ENCODE measurements at places on chromosomes 11 and 22. TPM values are rescaled to one million over a fixed set of nuclear protein-coding genes. Genes with fewer than 3 reads are reported as not detected.

- DNase-seq, result no peak
- H3K27me3 ChIP-seq, result no peaks in the 10 kb centered on the region
- no peaks in the 10 kb centered on the region for H3K36me3 ChIP-seq
- H3K4me1 ChIP-seq, result no peaks in the 10 kb centered on the region
- H3K27ac ChIP-seq, result no peak overlapping the region
Measured at GRCh38 chr11:128409476-128409875, 177.9 kb downstream of the ETS1 start.

GRCh38 chr11:25769287-25769686 is 562.6 kb upstream of the ANO3 start:
- DNase-seq, result no peak
- no peaks in the 10 kb centered on the region for H3K27me3 ChIP-seq
- no peak overlapping the region for H3K27ac ChIP-seq
- no peaks in the 10 kb centered on the region for H3K36me3 ChIP-seq
- H3K4me3 ChIP-seq, result no peak overlapping the region

DNA sequence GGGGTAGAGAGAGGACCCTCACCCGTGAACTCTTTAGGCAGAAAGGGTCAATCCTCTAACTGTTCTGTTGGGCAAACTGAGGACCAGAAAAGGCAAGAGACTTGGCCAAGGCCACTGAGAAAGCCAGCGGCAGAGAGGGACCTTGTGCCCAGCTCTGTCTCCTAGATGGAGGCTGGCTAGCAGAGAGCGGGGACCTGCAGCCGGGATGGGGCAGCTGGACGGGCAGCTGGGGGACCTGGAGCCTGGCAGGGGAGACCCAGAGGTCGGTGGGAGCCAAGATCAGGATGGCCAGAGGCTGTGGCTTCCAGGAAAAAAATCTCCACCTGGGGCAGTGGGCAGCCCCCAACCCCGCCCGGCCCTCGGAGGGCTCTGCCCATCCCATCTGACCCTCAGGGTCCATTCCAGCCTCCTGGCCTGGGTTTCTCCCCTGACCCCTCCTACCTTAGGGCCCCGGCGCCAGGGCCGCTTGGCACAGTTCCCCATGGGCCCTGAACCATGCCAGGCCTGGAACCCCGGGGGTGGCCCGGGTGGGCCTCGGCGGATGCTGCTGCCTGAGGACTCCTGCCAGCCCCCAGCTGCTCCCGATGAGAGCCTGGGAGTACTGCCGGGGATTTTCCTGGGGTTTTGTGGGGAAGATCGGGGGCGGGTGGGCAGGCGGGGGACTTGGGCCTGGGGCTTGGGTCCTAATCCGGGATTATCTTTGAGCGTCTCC is at the start of gene CABP2:
Gene CABP2 (minus strand): TSS at position 603 of the 712 bp plus-strand sequence. CDS start 120 bp downstream, at position 483.
- peaks cover 5% of the 10 kb centered on the region for H3K27me3 ChIP-seq
- peaks cover 5% of the 10 kb centered on the region for H3K4me1 ChIP-seq
- no peak within 1 kb of the TSS for H3K4me3 ChIP-seq
- H3K36me3 ChIP-seq, result no peaks in the 10 kb centered on the region
- H3K27ac ChIP-seq, result no peak within 1 kb of the TSS

DNA sequence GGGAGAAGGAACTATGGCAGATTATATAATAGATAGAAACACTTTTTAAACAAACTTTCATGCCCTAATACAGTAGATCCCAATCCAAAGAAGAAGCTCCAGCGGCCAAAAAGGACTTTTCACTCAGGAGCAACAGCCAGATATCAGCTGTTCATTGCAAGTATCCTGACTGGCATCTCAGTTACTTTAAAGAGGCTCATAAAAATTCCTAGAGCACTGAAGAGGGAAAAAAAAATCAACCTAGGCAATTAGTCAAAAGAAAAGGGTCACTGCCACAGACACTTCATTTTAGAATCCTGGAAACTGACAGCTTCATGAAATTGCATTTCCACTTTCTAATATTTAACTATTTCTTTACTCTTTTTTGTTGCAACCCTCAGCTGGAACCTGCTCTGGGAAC is 170.6 kb upstream of the SOX6 start:
- H3K27me3 ChIP-seq, result no peaks in the 10 kb centered on the region
- H3K4me1 ChIP-seq, result no peaks in the 10 kb centered on the region
- no peak overlapping the region for H3K4me3 ChIP-seq
- peak; percentile 14 for DNase-seq
- H3K27ac ChIP-seq, result no peak overlapping the region
- H3K36me3 ChIP-seq, result no peaks in the 10 kb centered on the region

GRCh38 chr11:12430954-12431595 is 53.7 kb downstream of the PARVA start:
- DNase-seq, result peak; percentile 68
- no peak overlapping the region for H3K27ac ChIP-seq
- no peaks in the 10 kb centered on the region for H3K36me3 ChIP-seq

- DNase-seq, result no peak
- no peaks in the 10 kb centered on the region for H3K27me3 ChIP-seq
- H3K4me1 ChIP-seq, result no peaks in the 10 kb centered on the region
- H3K36me3 ChIP-seq, result no peaks in the 10 kb centered on the region
- no peak overlapping the region for H3K4me3 ChIP-seq
- H3K27ac ChIP-seq, result no peak overlapping the region
Measured at GRCh38 chr22:29936186-29936585, 53.2 kb downstream of the MTMR3 start.

GRCh38 chr11:126304457-126305075 is 706 bp downstream of the DCPS start:
- no peaks in the 10 kb centered on the region for H3K27me3 ChIP-seq
- H3K4me3 ChIP-seq, result peak overlapping the region; percentile 76
- H3K4me1 ChIP-seq, result peaks cover 24% of the 10 kb centered on the region
- no peak for DNase-seq
- peaks cover 16% of the 10 kb centered on the region for H3K36me3 ChIP-seq

- no peak for DNase-seq
- no peaks in the 10 kb centered on the region for H3K36me3 ChIP-seq
- H3K27me3 ChIP-seq, result no peaks in the 10 kb centered on the region
- H3K27ac ChIP-seq, result no peak overlapping the region
Measured at GRCh38 chr11:103436131-103436770, 327.0 kb downstream of the DYNC2H1 start.

GRCh38 chr11:19832086-19832750 is 119.6 kb downstream of the NAV2 start:
- H3K27me3 ChIP-seq, result no peaks in the 10 kb centered on the region
- H3K4me3 ChIP-seq, result no peak overlapping the region
- peaks cover 9% of the 10 kb centered on the region for H3K4me1 ChIP-seq
- DNase-seq, result no peak
- peaks cover 15% of the 10 kb centered on the region for H3K36me3 ChIP-seq

SLC22A9 gene
- not detected for polyA plus RNA-seq

RIMBP3C gene
- polyA plus RNA-seq, result 0.63 TPM

CALCA gene
- not detected for polyA plus RNA-seq

HBG2 gene
- polyA plus RNA-seq, result 3,808 TPM

MRGPRE gene
- not detected for polyA plus RNA-seq

VWCE gene
- 7.3 TPM for polyA plus RNA-seq

DEPDC5 gene
- 9.1 TPM for polyA plus RNA-seq

BDNF gene
- polyA plus RNA-seq, result 1.4 TPM
